SW 1271 (cell line): ENCODE measurements at places on chromosomes 6 and 20.

DNA sequence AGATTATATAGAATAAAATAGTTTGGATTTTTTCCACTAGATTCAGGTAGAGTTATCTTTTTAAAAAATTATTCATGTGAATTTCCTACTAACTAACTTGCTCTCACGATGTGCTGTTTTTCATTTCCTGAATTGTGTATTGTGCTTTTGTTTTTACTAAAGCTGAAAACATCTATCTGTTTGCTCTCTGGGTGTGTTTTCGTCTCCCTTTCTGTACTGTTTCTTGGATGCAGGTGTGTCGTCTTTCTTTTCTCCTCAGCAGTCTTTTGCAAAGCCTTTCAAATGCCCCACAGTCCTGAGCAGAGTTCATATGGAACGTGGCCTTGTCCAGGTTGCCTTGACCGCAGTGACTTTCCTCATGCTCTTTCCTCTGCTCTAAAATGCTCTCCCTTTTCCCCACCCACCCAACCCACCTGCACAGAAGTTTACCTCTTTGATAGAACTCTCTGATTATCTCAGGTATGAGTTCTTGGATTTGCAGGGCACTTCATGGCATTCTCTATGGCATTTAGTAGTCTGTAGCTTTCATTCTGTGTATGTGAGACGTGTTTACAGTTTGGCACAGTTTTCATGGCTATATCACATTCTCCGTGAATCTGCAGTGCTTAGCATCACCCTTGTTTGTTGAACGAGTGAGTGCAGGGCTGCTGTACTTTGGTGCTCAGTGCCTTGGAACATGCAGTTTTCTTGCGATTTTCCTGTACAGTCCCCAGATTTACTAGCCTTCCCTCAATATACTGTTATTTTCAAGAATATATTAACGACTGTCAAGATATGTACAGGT, 77.1 kb downstream of the FARS2 start:
- DNase-seq = no peak

- peak; percentile 83 for DNase-seq
Measured at GRCh38 chr20:36153736-36154699, 522 bp upstream of the EPB41L1 start.

- DNase-seq = no peak
Measured at GRCh38 chr20:44430270-44431065, 45.2 kb upstream of the TTPAL start.

DNA sequence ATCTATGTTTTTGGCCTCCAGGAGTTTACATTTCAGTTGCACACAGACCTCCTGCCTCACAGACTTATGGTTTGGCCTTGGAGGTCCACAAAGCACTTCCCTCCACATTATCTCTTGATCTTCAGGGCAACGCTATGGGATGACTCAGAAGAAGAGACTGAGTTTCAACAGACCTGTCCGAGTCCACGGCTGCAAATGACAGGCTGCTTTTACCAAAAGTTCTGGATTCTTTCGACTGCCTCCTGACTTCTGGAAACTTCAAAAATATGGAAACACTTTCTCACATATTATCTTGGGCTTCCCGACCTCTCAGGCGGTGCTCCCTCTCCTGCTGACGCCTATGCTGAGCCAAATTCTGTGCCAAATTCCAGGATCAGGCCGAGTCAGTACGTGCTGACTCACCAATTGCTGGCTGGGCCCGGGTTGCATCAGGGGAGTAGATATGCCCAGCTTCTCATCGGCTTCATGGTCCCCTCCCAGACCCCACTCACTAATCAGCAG, 190.2 kb downstream of the BMP7 start:
- DNase-seq = no peak

GRCh38 chr6:129498541-129498940, 211.4 kb downstream of the ARHGAP18 start:
- no peak for DNase-seq

- no peak for DNase-seq
Measured at GRCh38 chr6:146550911-146551310, 7.3 kb downstream of the RAB32 start.
